C1 segment of cervical spinal cord (tissue), 14 donors: ENCODE measurements at places on chromosomes 12 and 14.

- DNase-seq, result no peak
These were observed 28.2 kb upstream of the CD27 start for GRCh38 chr12:6416596-6416995.

GRCh38 chr12:50111395-50111692, 692 bp upstream of the COX14 start:
- no peak for DNase-seq

- no peak for DNase-seq
These were observed 127.2 kb downstream of the LRRK2 start for GRCh38 chr12:40351976-40352375.

GRCh38 chr12:47238669-47239114, 158.9 kb upstream of the AMIGO2 start:
- no peak for DNase-seq

DNA sequence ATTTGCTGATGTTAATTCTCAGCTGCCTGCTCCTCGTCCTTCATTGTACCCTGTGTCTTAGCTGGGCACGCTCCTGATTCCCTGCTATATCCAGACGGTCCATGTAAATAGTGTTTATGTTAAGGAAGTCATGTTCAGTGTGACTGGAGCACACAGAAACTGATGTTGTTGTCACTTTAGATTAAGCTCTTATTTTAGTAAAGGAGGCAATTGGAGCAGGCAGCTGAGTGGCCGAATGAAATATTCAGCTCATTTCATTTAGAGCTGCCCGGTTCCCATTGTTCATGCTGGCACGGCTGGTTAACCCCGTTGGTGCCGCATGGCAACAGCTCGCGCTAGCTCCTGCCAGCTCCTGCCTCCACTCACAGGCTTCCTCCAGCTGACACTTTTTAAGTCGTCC, 446.8 kb upstream of the SOX5 start:
- DNase-seq, result no peak
